Uterine smooth muscle cell (primary cell): ENCODE measurements at places on chromosomes 2 and 18. TPM values are rescaled to one million over a fixed set of nuclear protein-coding genes. Genes with fewer than 3 reads are reported as not detected.

NEU2 gene
- total RNA-seq, result not detected in 2 replicates

NT5DC4 gene
- 0.11 TPM in 1 of 2 replicates, not detected in the other for total RNA-seq

UNC80 gene
- under 0.01 TPM in 1 of 2 replicates, not detected in the other for total RNA-seq

RAD51AP2 gene
- total RNA-seq, result 0.11 TPM in 1 of 2 replicates, not detected in the other

PARD6G gene
- 1.3 and 6.1 TPM in 2 replicates for total RNA-seq

EGR4 gene
- not detected in 2 replicates for total RNA-seq

ACADL gene
- total RNA-seq, result 0.11 and 0.50 TPM in 2 replicates

CCDC68 gene
- total RNA-seq, result 1.8 and 1.9 TPM in 2 replicates

IMPA2 gene
- total RNA-seq, result 11.7 and 19.1 TPM in 2 replicates

RAPH1 gene
- total RNA-seq, result 15.5 and 23.2 TPM in 2 replicates

DGUOK gene
- total RNA-seq, result 52.6 and 55.7 TPM in 2 replicates

RBM45 gene
- 25.8 and 26.7 TPM in 2 replicates for total RNA-seq

GKN2 gene
- total RNA-seq, result not detected in 2 replicates

ACMSD gene
- total RNA-seq, result not detected in 2 replicates

RAX gene
- not detected in 2 replicates for total RNA-seq

EVX2 gene
- under 0.01 and 0.11 TPM in 2 replicates for total RNA-seq

TCF7L1 gene
- total RNA-seq, result 2.3 and 3.2 TPM in 2 replicates

MYO3B gene
- under 0.01 TPM in 2 replicates for total RNA-seq

NTSR2 gene
- total RNA-seq, result not detected in 2 replicates

ERBB4 gene
- total RNA-seq, result under 0.01 and 0.11 TPM in 2 replicates

PCARE gene
- total RNA-seq, result not detected in 2 replicates

ALK gene
- under 0.01 TPM in 1 of 2 replicates, not detected in the other for total RNA-seq

GATA6 gene
- total RNA-seq, result 5.5 and 15.2 TPM in 2 replicates

CCT7 gene
- total RNA-seq, result 421 and 604 TPM in 2 replicates

CASP10 gene
- total RNA-seq, result 4.5 and 6.1 TPM in 2 replicates

PTRHD1 gene
- 17.2 and 19.9 TPM in 2 replicates for total RNA-seq

FAP gene
- total RNA-seq, result 206 and 269 TPM in 2 replicates

MDH1B gene
- 0.44 and 1.6 TPM in 2 replicates for total RNA-seq

ABCG8 gene
- not detected in 2 replicates for total RNA-seq

GALNT3 gene
- total RNA-seq, result 0.87 and 0.89 TPM in 2 replicates

ANKRD53 gene
- total RNA-seq, result 0.22 and 0.50 TPM in 2 replicates

TEX44 gene
- not detected in 2 replicates for total RNA-seq

MYO7B gene
- total RNA-seq, result under 0.01 and 0.12 TPM in 2 replicates

GCKR gene
- 0.12 and 0.22 TPM in 2 replicates for total RNA-seq

CRYBA2 gene
- not detected in 2 replicates for total RNA-seq

POTEF gene
- total RNA-seq, result 0.22 TPM in 1 of 2 replicates, not detected in the other

WNT10A gene
- not detected in 2 replicates for total RNA-seq

PSMA8 gene
- not detected in 2 replicates for total RNA-seq

GPR55 gene
- under 0.01 TPM in 1 of 2 replicates, not detected in the other for total RNA-seq

IMPACT gene
- 25.2 and 29.6 TPM in 2 replicates for total RNA-seq

ABCG5 gene
- total RNA-seq, result not detected in 2 replicates

SH3BP4 gene
- total RNA-seq, result 30.5 and 43.1 TPM in 2 replicates

GAL3ST2 gene
- total RNA-seq, result 0.25 and 0.44 TPM in 2 replicates

CYP20A1 gene
- 33.3 and 41.6 TPM in 2 replicates for total RNA-seq

ZC3H6 gene
- total RNA-seq, result 4.8 and 5.4 TPM in 2 replicates

FLACC1 gene
- total RNA-seq, result 1.4 and 2.0 TPM in 2 replicates

C2orf72 gene
- total RNA-seq, result 0.12 and 0.22 TPM in 2 replicates

GPR45 gene
- total RNA-seq, result not detected in 2 replicates

FASTKD1 gene
- 14.3 and 14.5 TPM in 2 replicates for total RNA-seq

RGPD6 gene
- 24.9 and 51.2 TPM in 2 replicates for total RNA-seq

BOLL gene
- not detected in 2 replicates for total RNA-seq

EML6 gene
- 0.62 and 1.1 TPM in 2 replicates for total RNA-seq

ZNF385B gene
- total RNA-seq, result not detected in 2 replicates

DNAH7 gene
- total RNA-seq, result 0.77 and 1.4 TPM in 2 replicates

ZBTB7C gene
- not detected in 2 replicates for total RNA-seq

ALLC gene
- total RNA-seq, result 0.25 TPM in 1 of 2 replicates, not detected in the other

CNGA3 gene
- total RNA-seq, result not detected in 2 replicates

GYPC gene
- total RNA-seq, result 81.0 and 82.4 TPM in 2 replicates

CD28 gene
- not detected in 2 replicates for total RNA-seq
